DMS153 (cell line): ENCODE measurements at places on chromosomes 4 and X.

DNA sequence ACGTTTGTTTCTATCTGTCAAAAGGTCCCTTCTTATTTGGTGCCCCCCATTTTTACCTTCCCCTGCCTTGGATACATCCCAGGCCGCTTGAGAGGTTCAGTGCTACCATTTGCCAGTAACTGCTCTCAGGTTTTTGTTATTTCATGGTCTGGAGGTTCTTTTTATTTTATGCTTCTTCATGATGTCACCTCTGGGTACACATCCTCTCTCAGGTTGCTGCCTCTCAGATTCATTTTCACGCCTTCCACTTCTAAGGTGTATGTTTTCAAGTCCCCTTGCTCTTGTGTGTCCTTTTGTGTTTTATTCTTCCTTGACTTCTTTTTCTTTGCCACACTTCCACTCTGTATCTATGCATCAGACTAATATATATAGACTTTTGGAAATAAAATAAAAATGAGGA, 640.1 kb upstream of the AADAT start:
- no peak for DNase-seq

GRCh38 chrX:30483996-30484395, 93.6 kb downstream of the TASL start:
- no peak for DNase-seq

DNA sequence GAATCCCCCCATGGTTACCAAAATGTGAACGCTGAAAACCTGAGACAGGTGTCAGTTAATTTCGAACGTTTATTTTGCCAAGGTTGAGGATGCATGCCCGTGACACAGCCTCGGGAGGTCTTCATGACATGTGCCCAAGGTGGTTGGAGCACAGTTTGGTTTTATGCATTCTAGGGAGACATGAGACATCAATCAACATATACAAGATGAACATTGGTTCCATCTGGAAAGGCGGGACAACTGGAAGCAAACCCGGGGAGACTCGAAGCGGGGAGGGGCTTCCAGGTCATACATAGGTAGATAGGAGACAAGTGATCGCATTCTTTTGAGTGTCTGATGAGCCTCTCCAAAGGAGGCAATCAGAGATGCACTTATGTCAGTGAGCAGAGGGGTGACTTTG, 11.0 kb upstream of the SH3BP2 start:
- no peak for DNase-seq

DNA sequence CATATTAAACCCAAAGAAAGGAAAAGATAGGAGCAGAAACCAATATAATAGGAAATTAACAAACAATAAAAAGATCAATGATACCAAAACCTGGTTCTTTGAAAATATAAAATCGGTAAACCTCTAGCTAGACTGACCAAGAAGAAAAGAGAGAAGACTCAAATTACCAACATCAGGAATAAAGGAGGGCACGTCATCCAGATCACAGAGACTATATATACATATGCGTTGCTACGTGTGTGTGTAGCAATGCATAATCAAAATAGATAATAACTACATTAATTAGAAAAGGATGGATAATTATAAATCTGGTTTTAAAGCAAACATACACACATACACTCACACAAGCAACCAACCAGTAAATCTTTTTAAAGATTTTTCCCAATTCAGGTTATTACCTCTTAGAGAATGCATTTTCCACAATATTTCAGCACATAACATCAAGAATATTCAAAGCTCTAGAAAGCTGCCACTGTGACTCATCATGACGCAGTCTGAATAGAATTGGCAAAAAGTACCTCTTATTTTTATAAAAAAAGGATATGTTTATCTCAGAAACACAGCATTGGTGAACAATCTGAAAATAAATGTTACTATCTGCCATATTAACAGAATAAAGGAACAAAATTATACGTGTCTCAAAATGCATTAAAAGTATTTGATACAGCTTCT, 41.4 kb upstream of the USP9X start:
- DNase-seq: no peak

- DNase-seq: no peak
These were observed 12.6 kb upstream of the GABRE start for GRCh38 chrX:151987108-151987507.

GRCh38 chrX:132652871-132653270, 164.0 kb upstream of the MBNL3 start:
- no peak for DNase-seq

- no peak for DNase-seq
These were observed 22.3 kb downstream of the TMPRSS11D start for GRCh38 chr4:67861513-67861912.

DNA sequence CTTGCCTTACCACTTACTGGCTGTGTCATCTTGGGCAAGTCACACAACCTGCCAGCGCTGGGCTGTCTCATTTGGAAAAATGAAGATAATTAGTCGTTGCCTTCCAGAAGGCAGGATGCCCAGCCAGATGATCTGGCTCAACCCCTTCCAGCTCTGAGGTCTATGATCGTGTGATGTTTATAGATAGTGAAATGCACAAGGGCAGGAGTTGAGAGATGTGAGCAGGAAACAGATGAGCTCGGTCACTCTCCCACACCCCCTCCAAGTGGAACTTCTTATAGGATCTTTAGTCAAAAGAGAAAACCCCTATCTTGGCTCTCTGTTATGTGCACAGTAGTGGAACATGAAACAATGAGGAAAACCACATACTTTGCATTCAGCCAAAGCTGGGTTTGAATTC, 336.8 kb upstream of the PPARGC1A start:
- DNase-seq: no peak

DNA sequence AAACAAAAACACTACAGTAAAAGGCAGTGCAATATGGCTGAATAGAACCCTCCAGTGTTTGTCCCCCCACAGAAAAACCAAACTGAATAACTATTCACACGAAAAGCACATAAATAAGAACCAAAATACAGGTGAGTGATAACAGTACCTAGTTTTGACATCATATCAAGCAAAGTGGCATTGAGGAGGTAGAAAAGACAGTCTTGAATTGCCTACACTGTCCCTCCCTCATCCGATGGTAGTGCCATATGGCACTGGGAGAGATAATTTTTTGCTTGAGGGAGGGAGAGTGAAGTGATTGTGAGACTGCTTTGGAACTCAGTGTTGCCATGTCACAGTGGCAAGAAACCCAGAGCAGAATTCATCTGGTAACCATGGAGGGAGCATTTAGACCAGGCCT, 99.2 kb downstream of the GPR174 start:
- no peak for DNase-seq

DNA sequence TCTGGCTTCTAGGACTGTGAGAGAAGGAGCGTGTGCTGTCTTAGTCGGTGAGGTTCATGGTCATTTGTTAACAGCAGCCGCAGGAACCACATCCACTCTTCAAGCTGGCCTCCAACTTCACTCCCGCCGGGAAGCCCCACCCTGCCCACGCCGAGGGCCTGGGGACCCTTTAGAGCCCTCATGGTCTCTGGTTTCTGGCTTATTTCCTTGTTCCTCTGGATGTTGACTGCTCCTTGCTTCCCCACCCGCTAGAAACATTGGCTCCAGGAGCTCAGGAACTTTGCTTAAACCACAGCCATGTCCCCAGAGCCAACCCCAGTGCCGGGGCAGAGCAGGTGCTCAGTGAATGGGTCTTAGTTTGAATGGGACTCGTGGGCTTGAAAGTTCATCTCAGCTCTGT, 40.8 kb downstream of the HTRA3 start:
- no peak for DNase-seq
